ENCODE measurements at places on chromosomes 5 and 9.

DNA sequence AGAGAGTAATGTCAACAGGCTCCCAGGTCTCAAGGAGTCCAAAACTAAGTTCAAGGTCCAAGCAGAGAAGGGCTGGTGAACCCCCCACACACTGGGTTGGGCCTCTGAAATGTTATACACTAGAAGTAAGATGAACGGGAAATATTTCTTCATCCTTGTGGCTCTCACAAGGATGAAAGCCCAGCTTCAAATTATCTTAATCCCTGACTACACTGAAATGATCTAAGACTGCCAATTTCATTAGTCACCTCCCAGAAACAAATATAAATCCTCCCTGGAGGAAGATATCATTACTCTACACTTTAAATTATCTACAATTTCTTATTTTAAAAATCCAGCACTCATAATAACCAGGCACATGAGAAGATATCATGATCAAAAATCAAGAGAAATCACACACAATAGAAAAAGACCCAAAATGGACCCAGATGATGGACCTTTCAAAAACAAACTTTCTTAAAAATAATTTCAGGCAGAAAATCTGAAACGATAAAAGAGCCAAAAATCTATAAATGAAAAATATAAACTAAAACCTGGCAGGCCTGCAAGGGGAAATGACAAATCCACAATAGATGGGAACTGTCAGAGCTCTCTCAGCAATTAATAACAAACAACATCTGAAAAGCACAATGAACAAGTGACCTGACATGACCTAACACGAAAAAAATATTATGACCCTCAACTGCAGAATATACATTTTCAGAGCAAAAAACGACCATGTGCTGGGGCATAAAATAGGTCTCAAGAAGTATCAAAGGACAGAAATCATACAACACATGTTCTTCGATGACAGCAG is 117.4 kb downstream of the GPR21 start:
- DNase-seq, result peak; percentile 41

DNA sequence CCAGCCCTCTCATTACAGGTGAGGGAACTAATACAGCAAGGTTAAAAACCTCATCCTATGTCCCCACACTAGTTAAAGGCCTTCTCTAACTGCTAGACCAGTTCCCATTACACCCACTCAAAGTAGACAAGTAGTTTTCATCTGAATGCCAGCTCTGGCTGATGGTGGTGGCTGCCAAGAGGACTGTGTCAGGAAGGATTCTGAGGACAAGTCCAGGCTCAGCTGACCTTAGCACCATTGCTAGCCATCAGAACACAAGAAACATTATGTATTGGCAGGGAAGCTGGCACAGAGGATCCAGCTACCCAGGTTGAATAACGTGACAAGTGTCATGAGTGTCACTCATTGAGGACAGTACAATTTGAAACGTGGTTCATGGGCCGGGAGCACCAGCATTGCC is 163.4 kb downstream of the HSD17B3 start:
- DNase-seq, result no peak

DNA sequence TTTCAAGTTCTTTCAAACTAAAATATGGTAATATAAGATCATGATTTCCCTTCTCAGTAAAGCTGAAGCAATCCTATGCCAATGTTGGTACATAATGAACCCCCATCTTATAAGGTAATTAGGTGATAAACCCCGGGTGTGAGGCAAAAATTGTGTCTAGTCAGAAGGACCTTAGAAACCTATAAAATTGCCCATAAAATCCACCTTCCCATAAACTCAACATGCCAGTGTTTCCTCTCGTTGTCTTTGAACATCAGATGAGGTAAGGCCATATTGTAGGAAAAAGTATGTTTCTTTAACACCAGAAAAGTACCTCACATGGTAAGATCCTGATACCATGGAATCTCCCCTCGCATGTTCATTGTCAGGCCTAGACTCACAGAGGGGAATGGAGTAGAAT is 43.3 kb downstream of the SNCAIP start:
- DNase-seq, result no peak

DNA sequence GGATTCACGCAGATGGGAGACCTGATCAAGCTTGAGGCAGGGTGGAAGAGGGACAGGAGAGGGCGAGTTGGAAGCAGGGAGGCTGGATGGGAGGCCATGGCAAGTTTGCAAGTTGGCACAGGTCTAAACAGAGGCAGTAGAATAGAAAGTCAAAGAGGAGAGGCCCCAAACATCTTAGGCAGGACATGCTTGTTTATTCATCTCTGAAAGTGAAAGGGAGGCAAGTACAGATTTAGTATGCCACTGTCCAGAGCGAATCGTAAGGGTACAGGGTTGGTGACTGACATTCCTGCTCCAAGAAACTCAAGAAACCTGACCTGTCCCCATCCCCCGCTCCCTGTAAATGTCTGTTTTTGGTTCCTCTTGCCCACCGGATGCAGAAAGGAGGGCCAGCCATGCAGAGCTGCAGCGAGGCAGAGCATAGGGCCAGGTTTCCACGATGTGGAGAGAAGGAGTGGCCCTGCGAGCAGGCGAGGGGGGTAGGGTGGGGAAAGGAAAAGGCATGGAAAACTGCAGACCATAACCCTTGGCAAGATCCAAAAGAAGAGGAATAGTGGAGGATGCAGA is 96.2 kb upstream of the BOD1 start:
- DNase-seq, result no peak

DNA sequence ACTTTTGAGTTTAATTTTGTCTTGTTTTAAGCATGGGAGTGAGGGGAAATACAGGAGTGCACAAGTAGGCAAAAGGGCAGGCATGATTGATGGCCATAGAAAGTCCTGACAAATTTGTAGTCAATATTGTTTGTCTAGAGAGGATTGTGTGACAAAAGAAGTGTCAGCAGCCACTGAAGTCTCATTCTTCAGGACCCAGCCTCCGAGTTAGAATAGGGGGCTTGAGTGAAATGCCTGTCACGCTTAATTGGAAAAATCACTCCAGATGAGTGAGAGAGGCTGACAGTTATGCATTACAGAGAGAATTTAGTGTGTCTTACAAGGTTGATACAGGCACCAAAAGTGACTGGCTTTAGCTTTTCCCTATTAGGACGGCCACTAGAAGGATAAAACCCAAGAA is 81.9 kb upstream of the RPS23 start:
- no peak for DNase-seq

DNA sequence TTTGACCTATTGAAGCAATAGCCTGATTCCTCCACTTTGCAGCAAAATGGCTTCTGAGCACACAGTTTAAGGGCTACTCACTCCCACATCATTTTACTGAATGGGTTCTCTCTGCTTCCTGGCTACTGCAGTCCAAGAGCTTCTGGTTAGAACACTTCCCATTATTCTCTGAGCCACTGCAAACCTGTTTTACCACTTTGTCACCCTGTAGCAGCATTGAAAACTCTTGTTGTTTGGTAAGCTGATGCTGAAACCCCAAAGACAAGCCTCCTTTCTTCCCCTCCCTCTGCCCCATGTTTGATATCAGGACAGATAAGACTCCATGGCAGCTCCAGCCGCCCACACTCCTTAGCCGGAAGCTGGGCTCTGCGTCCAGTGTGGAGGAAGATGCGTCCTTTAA is 84.4 kb upstream of the RARS1 start:
- DNase-seq, result no peak

DNA sequence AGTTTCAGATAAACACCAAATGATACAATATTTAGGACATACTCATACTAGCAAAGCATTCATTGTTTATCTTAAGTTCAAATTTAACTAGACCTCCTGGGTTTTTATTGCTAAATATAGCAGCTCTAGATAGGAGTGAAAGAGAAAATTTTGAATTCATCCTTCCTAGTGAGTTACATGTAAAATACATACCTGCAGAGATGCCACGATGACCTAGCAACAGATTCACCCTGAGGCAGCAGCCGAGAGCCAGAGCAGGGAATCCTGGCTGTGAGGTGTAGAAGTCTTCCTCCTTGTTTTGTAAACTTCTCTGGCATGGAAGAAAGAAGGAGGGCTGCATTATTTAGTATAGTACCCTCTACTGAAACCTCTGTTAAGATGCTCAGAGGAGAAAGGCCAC is 25.9 kb upstream of the GABRP start:
- no peak for DNase-seq

DNA sequence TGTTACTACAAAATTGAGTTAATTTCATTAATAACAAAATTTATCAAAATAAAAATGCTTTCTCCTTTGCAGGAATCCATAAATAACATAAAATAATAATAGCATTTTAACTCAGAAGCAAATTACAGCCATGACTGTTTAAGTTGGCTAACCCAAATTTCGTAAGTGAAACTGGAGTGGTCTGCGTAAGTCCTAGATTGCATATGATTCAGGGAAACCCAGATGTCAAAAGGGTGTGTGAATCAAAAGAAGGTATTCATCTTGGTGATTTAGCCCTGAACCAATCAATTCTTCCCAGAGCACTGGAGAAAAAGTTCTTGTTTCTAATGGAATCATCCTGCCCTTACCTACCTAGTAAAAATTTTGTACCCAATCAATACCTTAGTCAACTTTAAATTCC is 547.6 kb downstream of the RAB3C start:
- DNase-seq, result peak; percentile 77

GRCh38 chr5:16437977-16438376 is 27.6 kb downstream of the ZNF622 start:
- DNase-seq, result no peak

- DNase-seq, result no peak
These were observed 11.4 kb downstream of the ZBTB5 start for GRCh38 chr9:37453827-37454226.

GRCh38 chr5:150311015-150311692 is 8.4 kb upstream of the ARSI start:
- no peak for DNase-seq

DNA sequence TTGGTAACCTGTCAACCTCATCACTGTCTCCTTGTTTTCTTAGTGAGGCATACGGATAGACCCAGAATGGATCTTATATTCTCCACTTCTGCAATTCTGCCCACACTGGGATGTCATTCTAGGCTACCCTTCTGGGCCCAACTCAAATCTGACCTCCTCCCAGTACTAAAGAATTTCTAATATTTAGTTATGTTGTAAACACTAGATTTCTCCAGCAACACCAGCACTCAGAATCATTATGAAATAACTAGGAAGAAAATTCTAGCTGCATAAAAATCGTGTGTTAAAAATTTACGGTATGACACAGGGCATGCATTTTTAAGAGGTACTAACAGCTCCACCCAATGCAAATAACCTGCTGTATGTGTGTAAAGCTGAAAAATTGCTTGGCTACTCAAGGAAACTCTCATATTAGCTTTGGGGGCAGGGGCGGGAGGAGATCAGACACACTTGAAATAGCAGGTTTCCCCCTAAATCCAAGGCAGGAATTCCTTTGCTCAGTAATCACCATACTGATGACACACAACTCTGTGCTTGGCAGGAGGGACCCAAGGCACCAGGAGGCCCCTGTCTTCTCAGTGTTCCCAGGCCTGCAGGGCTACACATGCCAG is 27.3 kb downstream of the MACROH2A1 start:
- peak; percentile 74 for DNase-seq

DNA sequence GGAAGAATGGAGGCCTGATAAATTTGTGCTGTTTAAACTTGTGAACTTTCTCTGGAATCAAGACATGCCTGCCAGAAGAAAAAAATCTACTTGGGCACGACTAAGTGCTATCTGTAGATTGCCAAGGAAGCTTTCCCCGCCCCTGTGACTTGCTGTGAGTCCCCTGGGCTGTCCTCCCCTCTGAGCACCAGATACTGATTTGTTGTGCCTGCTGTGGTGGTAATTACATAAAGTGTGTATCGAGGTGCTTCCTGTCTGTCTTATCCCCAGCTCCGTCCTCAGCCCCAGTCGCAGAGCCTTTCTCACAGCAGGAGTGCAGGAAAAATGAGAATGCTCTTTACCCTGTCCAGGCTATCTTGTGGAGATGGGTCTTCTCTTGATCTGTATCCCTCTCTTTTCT is 53.9 kb downstream of the TRIO start:
- DNase-seq, result no peak
